ACHN (cell line): ENCODE measurements at places on chromosomes 11 and 22.

DNA sequence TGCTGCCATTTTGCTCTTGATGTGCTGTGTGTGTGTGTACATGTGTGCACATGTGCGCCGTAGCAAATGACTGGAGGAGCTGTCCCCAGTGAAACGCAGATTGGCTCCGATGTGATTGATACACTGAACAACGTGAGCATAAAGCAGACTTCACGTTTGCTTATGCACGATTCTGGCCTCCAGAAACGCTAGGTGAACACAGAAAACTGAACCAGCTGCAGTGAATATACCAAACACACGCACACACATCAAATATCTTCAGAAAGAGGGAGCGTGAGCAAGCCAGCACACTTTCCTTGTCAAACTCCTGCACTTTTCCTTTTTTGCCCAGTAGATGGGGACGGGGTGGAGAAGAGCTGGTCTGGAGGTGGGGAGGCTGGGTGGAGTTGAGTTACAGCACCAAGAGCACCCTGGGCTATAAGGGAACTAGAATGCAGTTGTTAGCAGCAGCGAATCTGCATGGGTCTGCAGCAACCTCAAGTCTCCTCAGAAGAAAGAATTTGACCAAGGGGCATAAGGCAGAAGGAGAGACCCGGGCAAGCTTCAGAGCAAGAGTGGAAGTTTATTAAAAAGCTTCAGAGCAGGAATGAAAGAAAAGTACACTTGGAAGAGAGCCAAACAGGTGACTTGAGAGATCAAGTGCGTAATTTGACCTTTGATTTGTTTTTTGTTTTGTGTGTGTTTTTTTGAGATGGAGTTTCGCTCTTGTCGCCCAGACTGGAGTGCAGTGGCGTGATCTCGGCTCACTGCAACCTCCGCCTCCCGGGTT is 77.8 kb upstream of the CADM1 start:
- no peak for DNase-seq

- DNase-seq, result peak; percentile 53
These were observed 132.8 kb upstream of the PITPNB start for GRCh38 chr22:28051787-28052356.

DNA sequence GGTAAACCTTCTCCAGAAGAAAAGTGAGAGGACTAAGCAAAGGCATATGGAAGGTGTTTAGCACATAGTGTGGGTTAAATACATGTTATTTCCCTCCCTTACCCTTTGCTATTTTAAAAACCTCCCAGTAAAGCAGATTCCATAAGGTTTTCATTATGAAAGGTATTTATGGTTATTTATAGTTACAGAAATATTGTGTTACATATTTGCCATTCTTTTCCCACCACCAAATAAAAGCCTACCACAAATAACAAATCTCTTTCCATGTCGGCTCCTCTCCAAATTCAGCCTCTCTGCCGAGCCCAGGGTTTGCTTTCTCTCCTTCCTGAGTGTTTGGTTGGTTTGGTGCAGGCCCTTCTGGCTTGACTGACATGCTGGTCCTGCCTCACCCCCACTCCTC is 64.4 kb downstream of the INSC start:
- no peak for DNase-seq

DNA sequence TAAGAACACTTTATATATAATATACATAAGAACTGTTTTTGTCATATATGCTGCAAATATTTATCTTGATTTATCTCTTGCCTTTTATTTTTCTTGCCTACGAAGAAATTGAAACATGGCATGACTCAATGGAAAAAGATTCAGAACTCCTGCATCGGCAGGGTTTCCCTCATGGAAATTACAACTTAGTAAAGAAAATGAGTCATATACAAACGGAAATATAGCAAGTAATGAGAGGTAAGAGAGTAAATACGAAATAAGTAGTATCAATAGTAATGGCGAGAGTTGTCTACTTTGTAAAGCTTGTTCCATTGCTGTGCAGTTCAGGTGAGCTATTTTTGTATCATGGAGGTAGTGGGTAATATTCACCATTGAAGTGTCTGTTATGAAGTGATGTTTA is 350.4 kb downstream of the DDX10 start:
- peak; percentile 5 for DNase-seq

DNA sequence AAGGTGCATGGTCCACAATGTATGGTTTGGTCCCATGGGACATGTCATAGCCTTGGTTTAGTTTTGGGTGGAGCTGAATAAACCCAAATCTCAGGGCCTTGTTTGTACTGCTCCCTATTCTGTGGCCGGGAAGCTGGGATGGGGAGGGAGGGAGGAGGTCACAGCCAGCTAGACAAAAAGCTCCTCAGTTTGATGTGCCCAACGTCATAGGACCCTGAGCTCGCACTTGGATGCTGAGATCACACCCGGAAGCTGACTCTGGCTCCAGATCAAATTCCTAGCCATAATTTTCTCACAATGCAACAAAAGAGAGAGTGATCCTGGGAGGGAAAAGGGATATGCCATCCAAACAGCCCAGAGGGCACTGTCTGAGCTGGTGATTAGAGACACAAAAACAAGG is 1.5 kb downstream of the HSPB2 start:
- DNase-seq, result peak; percentile 49

DNA sequence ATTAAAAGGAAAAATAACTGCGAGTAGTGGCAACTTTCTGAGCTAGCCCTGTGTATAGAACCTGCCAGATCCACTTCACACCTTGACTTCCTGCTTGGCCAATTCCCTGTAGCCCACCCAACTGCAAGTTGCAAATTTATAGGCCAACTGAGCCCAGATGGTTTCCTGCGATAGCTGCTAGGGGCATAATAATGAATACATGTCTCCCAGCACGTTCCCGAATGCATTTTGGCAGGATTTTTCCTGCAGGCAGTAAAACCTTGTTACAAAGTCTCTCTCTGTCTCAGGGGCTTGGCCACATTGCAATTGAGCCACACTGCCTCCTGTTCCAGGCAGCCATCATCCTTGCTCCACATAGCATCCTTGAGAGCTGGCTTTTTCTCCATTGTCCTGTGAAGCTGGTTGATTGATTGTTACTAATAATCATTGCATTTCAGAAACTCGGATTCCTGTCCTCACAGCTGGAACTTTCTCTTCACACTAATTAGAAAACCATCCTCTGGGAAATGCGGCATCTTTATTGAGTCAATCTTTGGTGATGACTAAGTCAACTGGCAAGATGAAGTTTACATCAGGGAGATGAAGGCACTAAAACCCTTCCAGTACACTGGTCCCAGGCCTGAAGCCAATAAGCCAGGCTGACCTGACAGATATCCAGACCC is 18.6 kb upstream of the LMO2 start:
- DNase-seq, result no peak

DNA sequence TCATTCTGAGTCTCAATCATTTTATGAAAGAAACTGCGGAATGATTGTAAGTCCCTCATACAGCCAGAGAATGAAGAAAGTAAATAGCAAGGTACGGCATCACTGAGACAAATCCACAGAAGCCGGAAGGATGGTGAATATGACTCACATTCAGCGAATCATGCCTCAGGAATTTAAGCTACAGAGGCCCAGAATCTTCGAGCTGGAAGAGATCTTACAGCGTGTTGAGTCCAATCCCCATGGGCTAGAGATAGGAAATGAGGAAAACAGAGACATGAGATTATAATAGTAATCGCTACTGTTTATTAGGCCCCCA is 173.2 kb downstream of the KIF18A start:
- DNase-seq, result peak; percentile 95

DNA sequence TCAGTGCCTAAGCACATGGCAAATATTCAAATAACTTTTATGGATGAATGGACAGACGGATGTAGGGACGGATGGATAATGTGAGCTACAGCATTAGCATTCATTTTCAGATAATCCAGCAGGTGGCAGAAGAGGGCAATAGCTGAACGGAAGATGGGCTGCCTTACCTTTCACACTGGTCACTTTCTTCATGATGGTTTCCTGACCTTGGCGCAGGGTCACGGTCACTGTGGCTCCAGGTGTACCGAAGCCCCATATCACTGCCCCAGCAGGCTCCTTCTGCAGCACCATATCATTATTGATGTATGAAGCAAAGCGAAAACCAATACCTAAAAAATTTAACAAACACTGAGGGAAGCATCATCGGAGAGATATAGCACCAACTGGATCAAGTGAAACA is 4.3 kb downstream of the SIAE start:
- DNase-seq, result peak; percentile 47

DNA sequence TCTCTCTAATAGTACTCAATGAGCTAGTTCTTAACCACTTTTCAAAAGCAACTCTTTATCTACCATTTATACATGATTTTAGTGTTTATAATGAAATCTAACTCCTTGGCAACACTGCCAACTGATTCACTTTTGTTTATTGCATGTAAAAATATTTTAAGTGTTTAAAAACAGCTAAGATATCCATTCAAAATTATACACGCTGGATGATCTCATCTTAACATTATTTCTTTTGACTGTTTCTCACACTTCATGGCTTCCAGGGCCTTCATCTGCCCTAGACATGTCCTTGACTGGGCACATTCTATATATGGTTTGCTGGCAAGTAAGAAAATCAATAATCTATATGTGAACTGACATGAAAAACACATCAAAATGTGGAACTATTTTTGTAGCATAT is 414.6 kb upstream of the LUZP2 start:
- no peak for DNase-seq

GRCh38 chr11:44577231-44577830 is 11.9 kb downstream of the CD82 start:
- DNase-seq, result no peak

DNA sequence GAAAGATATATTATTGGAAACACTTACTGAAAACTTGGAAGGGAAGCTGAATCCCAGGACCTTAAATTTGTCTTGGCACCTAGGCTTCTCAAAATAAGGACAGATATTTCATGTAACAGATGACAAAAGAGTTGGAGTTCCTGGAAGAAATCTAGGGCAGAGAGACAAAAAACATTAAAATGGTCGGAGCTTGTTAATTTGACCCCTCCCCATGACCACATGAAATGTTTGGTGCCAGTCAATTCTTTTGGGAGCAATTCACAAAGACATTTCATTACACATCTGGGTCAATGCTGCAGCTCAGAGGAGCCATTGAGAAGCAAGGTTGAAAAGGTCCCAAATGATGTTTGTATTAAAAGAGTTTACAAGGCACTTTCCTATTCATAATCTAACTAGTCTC is 162.0 kb upstream of the GUCY1A2 start:
- no peak for DNase-seq

DNA sequence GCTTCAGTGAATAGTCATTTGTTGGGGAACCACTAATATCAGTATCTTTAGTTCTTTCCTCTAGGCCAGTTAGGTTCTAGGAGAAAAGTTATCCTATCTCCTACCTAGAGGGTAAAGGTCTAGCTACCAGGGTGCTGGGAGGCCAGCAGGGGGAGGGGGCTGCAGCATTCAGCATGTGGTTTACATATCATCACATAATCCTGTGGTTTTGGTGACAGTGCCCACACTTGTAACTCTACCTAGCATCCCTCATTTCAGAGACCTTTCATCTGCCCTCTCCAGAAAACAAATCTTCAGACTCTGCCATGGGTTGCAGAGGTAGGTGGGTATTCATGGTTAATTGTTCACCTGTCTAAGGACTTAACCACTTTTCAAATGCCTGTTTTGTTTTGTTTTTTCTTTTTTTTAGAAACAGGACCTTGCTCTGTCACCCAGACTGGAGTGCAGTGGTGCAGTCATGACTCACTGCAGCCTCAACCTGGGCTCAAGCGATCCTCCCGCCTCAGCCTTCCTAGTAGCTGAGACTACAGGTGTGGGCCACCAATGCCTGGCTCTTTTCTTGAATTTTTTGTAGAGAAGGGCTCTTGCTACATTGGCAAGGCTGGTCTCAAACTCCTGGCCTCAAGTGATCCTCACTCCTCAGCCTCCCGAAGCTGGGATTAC is 146.8 kb downstream of the ENTHD1 start:
- DNase-seq, result no peak

GRCh38 chr11:57792060-57792541 is 30.5 kb downstream of the CTNND1 start:
- DNase-seq, result no peak

GRCh38 chr11:17277024-17277584 is 565 bp downstream of the NUCB2 start:
- DNase-seq, result peak; percentile 55

DNA sequence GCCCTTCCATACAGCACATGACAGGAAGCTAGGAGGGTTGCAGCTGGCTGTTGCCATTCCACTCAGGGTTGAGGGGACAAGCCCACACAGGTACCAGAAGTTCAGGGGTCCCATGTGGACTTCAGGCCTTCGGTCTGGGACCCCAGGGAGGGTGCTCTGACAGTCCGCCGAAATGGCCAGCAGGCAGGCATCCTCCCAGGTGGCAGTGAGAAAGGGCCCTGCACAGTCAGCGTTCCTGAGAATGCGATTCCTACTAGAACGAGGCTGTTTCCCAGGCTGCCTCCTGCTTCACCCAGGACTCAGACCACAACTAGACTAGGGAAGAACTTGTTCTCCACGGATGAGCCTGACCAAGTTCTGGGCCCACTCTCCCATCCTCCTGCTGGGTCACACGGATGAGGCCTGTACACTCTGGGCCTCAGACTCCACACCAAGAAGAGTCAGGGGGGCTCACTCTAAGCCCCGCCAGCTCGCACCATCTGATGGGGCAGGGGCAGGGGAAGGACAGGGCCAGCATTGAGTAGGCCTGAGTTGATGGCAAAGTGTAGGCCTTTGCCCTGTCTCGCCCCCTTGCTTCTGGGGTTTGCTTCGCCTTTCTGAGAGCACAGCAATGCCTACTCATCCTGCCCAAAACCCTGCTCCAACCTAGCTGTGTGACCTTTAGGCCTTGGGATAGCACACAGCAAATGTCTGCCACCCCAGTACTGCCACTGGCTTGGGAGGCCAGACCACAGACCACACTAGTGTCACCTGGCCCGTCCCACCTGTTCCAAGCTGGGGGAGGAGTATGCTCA is 14.0 kb downstream of the KCNQ1OT1 start:
- no peak for DNase-seq

GRCh38 chr22:21816787-21817496 is 50.5 kb downstream of the MAPK1 start:
- DNase-seq, result peak; percentile 74

GRCh38 chr11:126583101-126583500 is 227.6 kb downstream of the ST3GAL4 start:
- no peak for DNase-seq

DNA sequence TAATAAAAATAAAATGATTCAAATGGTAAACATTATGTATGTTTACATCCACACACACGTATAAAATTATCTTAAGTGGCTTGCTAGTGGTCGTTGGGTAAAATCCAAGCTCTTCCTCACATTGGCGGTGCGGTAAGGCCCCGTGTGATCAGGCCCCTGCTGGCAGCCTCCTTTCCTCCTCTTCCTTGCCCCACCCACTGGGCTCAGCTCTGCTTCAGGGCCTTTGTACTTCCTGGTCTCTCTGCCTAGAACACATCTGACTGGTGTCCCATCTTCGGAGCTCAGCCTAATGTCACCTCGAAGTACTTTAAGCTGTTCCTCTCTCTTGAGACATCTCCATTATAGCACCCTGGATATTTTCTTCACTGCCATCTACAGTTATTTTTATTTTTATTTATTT is 52.8 kb downstream of the OSBP2 start:
- DNase-seq, result no peak
